Urinary bladder (tissue), 4 donors: ENCODE measurements at places on chromosomes 16 and 17. TPM values are rescaled to one million over a fixed set of nuclear protein-coding genes. Genes with fewer than 3 reads are reported as not detected.

GRCh38 chr16:84370723-84371552 lies 2.6 kb downstream of the ATP2C2 start:
- no peak for DNase-seq

GRCh38 chr16:13335879-13336278 lies 434.5 kb downstream of the SHISA9 start:
- no peak for DNase-seq

GRCh38 chr17:66929591-66929990 lies 34.9 kb upstream of the CACNG4 start:
- no peak for DNase-seq

- DNase-seq: no peak
These were observed 253.3 kb downstream of the STX8 start for GRCh38 chr17:9322326-9322725.

DNA sequence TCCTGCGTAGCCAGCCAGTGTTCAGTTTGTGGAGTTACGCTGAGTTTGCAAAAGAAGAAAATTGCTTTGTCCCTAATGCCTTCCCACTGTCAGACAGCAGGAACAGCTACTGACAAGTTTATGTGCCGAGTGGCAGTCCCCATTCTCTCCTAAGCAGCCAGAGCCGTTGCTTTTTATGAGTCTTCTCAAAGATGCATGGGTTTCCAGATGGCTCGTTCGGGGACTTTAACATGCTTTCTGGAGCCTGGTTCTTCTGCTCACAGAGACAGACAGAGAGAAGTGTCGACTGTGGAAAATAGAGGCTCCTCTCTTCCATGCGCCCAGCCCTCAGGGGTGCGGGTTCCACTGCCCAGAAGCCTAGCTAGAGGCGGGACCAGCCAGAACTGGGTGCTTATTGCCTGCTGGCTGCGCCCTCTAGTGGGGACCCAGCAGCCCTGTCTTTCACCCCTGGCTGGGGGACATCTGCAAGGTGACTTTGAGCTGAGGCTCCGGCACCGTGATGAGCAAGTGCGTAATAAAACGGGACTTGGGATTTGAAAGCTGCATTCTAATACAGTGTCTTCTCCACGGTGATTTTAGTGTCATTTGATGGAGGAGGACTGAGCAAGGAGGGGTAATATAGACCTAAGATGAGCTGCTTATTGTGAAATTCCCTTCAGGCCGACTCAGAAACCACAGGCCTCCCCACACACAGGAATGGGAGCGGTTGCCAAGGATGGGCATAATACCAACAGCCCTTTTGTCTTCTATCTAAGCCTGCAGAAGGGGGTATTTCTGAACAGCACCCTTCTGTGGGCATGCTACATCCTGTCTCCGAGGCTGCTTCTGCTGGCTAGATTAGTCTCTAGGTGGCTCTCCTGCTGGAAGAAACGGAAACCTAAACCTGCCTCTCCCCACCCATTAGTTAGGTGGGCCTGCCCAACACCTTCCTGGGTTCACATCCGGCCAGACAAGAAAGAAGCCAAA lies 73.1 kb downstream of the CCDC182 start:
- peak; percentile 25 for DNase-seq

DNA sequence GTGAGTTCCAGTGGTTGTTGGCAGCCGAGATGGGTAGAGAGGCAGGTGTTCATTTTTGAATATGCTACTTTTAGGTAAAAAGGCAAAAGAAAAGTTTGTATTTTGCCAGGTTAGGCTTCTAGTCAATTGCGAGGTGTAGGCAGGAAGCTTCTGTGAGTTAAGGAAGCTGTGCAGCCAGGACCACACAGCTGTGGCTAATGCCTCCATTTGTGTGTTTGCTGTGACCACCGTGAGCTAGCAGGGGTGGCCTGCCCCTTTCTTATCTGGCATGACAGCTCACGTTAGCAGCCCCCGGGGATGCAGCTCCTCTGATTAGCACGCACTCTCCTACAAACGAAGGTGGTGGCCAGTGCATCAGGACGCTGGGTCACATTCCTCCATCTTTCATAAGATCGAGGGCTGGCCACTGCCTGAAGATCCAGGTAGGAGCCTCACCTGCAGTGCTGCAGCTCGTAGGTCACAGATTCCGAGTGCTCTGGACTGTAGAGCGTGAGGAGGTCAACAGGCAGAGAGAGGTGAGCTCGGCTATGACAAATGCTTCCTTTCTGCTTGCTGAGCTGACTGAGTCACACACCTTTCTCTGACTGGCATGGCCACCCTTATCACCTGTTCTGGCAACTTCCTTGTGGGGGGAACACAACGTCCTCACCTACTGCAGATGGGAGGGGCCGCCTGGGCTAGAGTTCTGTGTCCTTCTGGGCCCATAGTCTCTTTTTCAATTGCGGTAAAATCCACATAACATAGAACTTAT lies 244.4 kb downstream of the HS3ST3B1 start:
- no peak for DNase-seq

DNA sequence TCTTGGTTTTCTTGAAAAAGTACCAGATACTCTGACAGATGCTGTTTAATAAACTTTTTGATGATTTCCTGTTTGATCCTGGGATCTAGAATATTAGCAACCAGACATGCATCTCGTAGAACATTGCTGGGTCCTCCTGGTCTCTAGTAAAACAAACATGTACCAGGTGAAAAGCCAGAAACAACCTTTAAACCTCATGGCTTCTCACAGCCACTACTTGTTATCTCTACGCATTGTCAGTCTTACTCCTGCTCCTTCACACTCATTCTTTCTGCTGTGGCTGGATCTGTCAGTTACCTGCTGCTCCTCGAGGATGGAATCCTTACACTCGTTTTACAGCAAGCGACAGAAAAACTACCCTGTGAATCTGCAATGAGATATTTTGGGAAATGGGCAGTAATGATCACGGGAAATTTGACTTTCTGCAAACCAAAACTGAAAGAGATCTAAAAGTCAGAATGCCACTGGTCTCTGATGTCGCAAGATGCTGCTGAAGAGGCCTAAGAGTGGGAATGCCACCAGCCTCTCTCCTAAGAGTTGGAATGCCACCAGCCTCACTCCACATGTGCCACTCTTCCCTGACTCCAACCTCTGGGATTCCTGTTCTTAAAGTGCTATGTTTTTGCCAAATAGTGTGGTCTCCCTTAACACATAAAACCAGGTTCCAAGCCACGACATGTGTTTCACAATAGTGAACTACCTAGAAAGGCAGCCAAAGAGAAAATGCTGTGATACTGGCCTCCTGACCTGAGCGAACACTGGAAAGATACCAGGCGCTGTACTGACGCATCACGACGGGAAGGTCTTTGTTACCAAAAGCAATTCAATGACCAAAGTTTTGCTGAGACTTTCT lies 86.3 kb downstream of the VPS53 start:
- no peak for DNase-seq

- no peak for DNase-seq
These were observed 3.4 kb downstream of the TMED6 start for GRCh38 chr16:69348222-69348621.

GRCh38 chr17:29731589-29731929 lies 108.8 kb upstream of the CORO6 start:
- no peak for DNase-seq

DNA sequence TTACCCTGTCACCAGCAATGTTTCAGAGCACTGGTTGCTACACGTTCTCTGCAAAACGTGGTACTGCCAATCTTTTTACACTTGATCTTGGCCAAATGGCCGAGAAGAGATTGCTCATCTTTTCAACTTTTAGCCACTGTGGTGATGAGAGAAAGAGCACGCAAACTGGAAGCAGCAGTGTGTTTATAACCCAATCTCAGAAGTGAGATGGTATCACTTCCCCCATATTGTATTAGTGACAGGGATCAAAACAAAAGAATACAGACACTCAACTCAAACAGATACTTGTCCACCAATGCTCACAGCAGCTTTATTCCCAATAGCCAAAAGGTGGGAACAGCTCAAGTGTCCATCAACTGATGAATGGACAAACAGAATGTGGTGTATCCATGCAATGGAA lies 72.1 kb upstream of the FA2H start:
- DNase-seq: no peak

GRCh38 chr17:74543891-74544760 lies 1.8 kb downstream of the CD300C start:
- DNase-seq: no peak

GRCh38 chr17:12081720-12082119 lies 61.0 kb downstream of the MAP2K4 start:
- no peak for DNase-seq

GRCh38 chr17:30720013-30720471 lies 104.5 kb downstream of the CRLF3 start:
- no peak for DNase-seq

- no peak for DNase-seq
These were observed 30.6 kb upstream of the BRD7 start for GRCh38 chr16:50399411-50399810.

- no peak for DNase-seq
These were observed 44.7 kb downstream of the TMEM132E start for GRCh38 chr17:34623856-34624766.

DNA sequence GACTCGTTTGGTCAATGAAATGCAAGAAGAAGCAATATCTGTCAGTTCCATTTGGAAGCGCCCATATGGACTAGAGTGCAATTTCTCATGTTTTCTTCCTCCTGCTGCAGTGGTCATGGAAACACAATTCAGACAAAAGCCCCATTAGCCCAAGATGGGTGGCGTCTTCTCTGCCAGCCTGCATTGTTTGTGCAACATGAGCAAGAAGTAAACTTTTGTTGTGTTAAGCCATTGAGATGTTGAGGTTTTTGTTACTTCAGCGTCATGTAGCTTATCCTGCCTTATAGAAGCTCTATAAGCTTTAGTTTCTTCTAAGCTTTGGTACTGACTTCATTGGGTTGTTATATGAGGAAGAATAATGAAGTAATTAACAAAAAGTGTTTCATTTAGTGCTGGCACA lies 137.4 kb downstream of the NPIPB5 start:
- no peak for DNase-seq

CCL15 gene
- 1.3 TPM for polyA plus RNA-seq

VAMP2 gene
- polyA plus RNA-seq: 81.4 TPM

ERI2 gene
- 12.5 TPM for polyA plus RNA-seq

CD300C gene
- polyA plus RNA-seq: 2.3 TPM

ICAM2 gene
- 38.3 TPM for polyA plus RNA-seq

KIAA0513 gene
- 19.9 TPM for polyA plus RNA-seq

MMP2 gene
- polyA plus RNA-seq: 430 TPM

HSD3B7 gene
- polyA plus RNA-seq: 20.3 TPM
